ENCODE measurements at places on chromosomes 13 and 19.

DNA sequence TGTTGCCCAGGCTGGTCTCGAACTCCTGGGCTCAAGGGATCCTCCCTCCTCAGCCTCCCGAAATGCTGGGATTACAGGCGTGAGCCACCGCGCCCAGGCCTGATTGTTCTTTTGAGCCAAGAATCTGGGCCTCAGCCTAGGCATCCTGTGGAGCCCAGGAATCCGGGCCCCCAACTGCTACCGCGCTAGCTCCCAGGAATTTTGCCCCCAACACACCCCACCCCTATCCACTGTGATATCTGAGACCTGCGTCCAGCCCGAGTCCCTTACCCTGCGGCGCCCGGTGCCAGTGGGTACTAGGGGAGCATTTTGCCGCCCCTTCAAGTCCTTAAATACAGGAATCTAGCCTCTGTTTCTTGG lies 838 bp upstream of the MYADM start:
- DNase-seq, result no peak

DNA sequence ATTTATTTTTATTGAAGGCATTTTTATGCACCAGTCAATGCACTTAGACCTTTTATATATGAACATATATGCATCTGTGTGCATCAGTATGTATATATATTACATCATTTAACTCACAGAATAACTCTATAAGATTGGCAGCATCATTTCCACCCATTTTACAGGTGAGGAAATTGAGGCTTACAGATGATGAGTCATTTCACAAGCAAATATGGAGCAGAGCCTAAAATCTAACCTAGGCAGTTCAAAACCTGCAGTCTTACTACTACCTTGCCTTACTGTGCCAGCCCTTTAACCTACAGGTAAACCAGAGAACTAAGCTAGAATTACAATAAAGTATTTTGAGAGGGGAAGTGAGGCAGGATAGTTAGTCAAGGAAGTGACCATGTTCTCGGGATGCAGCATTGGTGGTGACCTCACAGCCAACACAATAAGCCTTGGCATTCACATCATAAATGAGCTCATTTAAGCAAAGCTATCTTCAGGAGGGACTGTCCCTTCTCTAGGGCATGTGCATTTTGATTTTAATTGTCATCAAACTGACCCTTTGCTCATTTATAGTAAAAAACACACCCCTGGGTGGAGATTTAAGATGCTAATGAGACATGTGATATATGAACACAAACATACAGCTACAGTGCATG lies 274.3 kb downstream of the DCLK1 start:
- no peak for DNase-seq

DNA sequence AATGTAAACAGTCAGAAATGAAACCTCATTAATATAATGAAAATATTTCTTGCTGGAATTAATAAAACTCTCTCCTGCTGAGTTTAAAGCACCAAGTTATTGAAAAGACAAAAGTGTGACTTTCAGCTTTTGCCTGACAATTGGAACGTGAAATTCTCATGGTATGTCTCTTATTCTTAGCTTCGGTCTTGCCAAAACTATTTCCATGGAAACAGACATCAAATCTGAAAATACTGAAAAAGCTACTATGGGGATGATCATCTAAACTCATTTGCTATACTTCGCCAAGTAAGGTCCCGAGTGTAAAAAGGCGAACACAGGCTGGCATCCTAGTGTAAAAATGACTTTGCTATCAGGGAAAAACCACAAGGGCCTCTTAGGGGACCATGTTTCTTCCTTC lies 22.8 kb downstream of the HTR2A start:
- DNase-seq, result no peak

- DNase-seq, result no peak
These were observed 6.9 kb upstream of the CBY2 start for GRCh38 chr13:45695198-45695730.

- no peak for DNase-seq
These were observed 22.8 kb upstream of the STK24 start for GRCh38 chr13:98599502-98600328.

DNA sequence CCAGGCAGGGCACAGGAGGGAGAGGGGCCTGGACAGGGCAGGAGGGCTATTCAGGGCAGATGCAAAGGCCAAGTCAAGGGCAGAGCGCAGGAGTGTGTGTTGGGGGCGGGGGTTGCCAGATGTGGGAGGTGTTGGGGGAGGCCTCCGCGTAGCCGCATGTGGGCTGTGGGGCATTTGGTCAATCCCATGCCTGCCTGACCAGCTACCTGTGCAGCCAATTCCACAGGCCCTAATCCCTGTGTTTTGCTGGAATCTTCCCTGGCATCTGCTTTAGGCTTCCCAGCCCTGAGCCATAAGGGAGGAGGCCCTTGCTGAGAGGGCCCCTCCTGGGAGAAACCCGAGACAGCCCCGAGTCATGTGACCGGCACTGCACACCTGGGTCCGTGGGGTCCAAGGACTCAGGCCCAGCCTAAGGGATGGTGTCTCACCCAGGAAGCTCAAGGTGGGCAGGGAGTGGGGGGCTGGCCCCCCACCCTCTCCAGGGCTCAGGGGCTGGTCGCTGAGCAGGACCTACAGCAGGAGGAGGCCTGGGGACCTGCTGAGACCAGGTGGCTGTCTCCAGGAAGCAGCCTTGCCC lies 20.3 kb downstream of the RFX1 start:
- DNase-seq, result no peak

- no peak for DNase-seq
These were observed 2.6 kb downstream of the VSIG10L start for GRCh38 chr19:51339313-51339686.

- peak; percentile 8 for DNase-seq
These were observed 76.9 kb downstream of the GADD45B start for GRCh38 chr19:2552859-2553258.

GRCh38 chr13:70816853-70817252 lies 708.6 kb upstream of the KLHL1 start:
- DNase-seq, result no peak

DNA sequence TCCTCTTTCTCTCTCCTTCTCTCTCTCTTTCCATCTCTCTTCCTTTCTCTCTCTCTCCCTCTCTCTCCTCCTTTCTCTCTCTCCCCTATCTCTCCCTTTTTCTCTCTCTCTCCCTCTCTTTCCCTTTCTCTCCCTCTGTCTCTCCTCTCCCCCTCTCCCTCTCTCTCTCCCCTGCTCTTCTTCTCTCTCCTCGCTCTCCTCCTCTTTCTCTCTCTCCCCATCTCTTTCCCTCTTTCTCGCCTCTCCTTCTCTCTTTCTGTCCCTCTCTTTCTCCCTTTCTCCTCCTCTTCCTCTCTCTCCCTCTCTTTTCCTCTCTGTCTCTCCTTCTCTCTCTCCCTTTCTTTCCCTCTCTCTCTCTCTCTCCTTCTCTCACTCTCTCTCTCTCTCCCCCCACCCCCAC lies 196.6 kb downstream of the UQCRFS1 start:
- no peak for DNase-seq

- no peak for DNase-seq
These were observed 694 bp downstream of the CLN5 start for GRCh38 chr13:76992548-76993001.

GRCh38 chr19:19505669-19506326 lies 9.6 kb downstream of the TSSK6 start:
- DNase-seq, result no peak

DNA sequence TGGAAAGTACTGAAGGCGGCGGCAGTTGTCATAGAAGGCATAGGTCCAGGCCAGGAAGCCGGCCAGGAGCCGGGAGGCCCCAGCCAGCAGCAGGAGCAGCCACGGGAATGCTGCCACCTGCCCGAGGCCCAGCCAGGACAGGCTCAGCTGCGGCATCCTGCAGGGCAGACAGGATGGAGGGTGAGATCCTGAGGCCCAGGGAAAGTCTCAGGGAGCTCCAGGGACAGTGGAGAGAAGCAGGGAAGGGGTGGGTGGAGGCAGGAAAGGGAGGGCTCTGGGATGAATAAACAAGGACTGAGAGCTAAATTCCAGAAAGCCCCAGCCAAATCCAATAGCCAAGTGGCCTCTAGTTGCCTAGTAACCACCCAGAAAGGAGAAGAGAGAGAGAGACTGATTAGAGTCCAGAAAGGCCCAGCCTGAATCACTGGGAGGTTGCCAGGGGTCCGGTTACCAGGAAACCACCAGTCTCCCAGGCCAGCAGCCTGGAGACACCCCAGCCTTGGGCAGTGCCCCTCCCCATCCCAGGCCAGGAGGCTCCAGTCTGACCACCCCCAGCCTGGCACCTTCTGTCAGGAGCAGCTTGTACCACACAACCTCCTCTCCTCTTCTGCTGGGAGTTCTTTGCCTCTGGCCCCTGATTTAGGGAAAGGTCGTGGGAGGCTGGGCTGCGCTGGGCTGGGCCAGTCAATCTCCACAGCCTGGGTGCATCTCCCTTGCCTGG lies 7.5 kb upstream of the OR10H5 start:
- no peak for DNase-seq

DNA sequence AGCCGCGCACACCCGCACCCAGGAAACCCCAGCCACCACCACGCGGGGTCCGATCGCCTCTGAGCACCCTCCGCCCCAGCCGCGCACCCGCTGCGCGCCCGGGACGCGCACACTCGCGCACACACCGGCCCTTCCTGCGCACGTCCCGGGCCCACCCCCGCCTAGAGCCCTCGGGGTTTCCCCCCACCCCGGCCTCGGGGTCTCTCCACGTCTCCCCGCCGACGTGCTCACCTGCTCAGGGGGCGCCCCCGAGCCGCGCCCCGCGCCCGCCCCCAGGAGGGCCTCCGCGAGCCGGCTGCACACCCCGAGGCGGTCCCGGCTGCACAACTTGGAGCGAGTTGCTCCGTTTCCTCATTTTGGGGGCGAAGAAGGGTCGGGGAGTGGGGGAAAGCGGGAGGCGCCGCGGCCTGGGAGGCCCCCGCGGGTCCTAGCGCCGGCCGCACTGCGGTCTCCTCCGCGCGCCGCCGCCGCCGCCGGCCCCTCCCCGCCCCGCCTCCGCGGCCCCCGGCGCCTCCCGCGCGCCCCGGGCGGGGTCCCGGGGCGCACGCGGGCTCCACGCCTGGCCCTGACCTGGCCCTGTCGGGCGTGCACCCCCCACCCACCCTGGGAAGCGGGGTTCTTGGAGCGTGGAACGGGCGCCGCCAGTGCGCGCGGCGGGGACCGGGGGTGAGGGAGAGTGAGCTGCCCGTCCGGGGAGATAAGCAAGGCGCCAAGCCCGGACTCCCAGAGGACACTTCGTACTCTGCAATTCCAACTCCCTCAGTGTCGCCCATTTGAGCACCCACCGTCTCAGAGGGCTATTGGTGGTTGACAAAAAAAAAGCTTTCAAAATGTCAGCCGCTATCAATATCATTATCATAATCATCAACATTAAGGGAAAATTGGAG lies at the start of gene MATK:
Gene MATK (minus strand): TSS at position 444 of the 887 bp plus-strand sequence. CDS start 1,246 bp downstream, outside the sequence.
- no peak for DNase-seq

Data from stimulated activated CD8-positive, alpha-beta memory T cell treated with anti-CD3 and anti-CD28 coated beads, Interleukin-2, amount 100 ng/mL, for 1 hour (primary cell).